ENCODE measurements at places on chromosomes 4 and X.

GRCh38 chr4:42710329-42710728 is 53.4 kb upstream of the ATP8A1 start:
- no peak for DNase-seq

DNA sequence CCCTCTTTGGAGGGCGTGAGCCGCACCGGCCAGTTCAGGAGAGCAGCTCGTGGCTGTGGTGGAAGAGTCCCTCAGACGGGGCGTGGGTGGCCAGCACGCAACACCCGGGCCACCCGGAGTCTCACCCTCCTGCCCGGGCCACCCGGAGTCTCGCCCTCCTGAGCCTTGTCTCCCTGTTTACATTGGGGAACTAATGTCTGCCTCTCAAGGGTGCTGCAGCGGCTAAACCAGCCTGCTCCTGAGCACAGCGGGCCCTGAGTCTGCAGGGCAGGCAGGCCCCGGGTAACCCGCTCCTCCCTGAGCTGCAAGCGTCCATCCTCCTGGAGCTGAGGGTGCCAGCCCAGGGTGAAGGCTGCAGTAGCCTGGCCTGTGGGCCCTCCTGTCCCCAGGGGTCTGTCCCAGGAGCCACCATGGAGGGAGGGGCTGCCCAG is 3.0 kb downstream of the PDE6B start:
- no peak for DNase-seq

- no peak for DNase-seq
Observed at GRCh38 chrX:8927701-8928100, 106.2 kb downstream of the FAM9B start.

- no peak for DNase-seq
Observed at GRCh38 chrX:109936598-109936997, 66.3 kb upstream of the TMEM164 start.

GRCh38 chr4:167722487-167722808 is 369.9 kb upstream of the ANXA10 start:
- no peak for DNase-seq

DNA sequence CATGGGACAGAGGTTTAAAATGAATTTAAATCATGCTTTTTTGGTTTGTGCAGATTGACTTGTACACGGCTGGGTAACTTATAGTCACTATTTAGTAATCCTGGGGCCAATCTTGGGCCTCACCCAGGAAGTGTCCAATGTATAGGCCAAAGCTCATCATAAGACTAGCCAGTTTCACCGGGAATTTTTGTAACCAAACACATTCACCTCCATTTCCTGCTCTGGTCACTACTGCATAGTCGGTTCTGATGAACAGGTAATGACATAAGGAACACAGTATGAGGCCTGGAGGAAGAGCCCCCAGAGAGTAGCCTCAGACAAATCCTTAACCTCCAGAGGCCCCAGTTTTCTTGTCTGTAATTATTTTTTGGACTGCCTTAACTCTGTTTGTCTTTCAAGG is 81.9 kb downstream of the HPRT1 start:
- no peak for DNase-seq

Data from activated CD8-positive, alpha-beta T cell treated with anti-CD3 and anti-CD28 coated beads for 36 hours (primary cell).